ENCODE measurements at places on chromosomes 1 and 21.

DNA sequence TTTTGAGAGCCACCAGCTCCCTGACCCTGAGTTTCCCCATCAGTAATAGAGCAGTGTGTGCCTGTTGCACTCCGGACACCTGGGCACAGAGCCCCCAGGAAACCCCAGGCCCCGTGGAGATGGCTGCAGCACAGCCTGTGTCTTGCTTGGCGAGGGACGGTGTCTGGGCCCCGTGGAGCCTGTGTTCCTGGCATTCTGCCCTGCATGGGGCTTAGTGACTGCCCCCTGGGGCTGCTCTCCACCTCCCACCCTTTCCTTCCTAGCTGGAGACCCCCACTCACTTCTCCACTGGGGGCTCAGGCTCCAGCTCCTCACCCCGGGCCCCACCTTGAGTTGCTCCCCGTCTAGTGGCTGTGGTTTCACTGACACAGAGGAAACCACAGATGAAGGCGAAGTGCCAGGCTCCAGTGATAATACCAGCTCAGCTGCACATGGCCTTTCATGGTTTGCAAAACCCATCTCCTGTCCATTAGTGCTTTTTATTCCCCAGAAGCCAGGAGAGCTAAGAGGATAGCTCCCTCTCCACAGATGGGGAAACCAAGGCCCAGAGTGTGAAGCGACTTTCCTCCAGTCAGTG lies 39.4 kb downstream of the DMRTB1 start:
- no peak for DNase-seq

DNA sequence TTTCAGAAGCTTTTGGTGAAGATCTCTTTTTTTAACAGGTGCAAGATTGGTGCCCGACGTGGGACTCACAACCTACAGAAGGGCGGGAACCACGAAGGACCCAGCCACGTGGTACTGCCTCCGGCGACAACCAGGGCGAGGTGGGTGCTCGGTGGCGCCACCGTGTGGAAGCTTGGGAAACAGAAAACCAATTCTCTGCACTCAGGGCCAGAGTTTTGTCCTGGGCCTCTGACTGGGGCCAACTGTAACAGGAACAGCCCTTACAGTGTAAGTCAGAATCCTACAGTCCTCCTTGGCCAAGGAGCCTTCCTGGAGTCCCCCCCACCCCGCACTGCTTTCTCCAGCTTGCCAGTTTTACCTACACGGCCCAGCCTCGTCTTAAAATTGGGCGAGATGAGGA lies 11.6 kb upstream of the S100A7A start:
- no peak for DNase-seq

DNA sequence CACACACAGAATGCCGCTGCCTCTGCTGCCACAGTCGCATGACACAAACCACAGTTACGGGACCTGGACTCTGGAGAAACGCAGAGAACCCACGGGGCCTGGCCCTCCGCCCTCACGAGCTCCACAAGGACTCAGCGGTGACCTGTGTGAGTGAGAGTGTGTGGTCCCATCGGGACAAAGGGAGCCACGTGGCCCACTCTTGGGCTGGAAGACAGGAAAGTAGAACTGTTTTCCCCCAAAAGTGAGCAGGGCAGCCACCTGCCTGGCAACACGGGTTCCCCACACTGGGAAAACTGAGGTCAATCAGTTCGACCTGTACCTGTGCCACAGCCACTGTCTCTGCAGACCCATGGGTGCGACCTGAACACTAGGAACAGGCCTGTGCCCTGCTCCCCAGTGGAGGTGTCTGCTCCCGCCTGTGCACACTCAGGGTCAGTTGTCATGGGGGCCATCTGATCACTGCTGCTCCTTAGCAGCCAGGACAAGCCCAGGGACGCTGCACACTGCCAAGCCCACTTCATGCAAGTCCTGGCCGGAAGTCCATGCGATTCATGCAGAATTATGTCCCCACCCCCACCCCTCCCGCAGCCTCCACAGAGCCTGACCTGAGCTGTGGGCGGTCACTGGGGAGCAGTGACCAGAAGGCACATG lies 54.4 kb upstream of the ADARB1 start:
- no peak for DNase-seq

DNA sequence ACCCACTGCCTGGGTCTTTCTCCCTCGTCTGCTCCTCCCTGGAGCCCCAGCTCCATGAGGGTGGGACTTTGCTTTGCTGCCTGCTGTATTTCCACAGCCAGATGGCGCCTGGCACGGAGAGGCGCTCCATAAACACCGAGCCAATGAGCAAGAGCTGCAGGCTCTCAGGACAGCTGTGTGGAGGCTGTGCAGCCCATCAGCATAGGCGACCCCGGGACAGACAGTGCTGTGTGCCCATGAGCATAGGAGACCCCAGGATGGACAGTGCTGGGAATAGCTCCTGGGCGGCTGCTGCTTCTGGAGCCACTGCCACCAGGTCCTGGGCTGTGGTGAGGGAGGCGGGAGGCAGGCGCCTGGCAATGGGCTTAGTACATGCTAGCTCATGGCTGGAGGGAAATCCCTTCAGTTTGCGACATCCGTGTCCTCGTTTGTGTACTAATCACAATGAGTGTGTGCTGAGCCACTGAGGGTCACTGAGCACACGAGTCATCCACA lies 29.2 kb downstream of the CEP104 start:
- no peak for DNase-seq
